ENCODE measurements at places on chromosomes 1 and 21.

DNA sequence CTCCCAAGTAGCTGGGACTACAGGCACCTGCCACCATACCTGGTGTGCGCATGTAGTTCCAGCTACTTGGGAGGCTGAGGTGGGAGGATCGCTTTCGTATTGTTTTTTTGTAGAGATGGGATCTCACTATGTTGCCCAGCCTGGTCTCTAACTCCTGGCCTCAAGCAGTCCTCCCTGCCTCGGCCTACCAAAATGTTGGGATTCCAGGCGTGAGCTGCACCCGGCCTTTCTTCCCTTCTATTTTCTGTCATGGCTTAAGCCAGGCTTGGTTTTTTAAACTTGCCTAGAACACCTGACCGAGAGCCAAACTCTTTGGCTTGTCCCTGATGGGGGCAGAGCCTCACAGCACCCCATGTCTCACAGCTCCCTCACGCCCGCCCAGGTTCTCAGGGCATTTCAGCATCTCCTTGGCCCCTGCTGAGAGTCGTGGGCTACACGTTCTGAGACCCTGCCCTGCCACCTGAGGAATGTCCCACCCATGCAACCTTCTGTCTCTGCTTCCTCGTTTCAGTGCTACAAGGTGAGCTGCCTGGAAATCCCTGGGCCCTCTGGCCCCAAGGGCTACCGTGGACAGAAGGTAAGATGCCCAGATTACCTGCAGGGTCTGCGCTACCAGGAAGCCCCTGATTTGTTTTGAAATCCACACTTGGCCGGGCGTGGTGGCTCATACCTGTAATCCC, 15.7 kb downstream of the COL6A2 start:
- DNase-seq = no peak

DNA sequence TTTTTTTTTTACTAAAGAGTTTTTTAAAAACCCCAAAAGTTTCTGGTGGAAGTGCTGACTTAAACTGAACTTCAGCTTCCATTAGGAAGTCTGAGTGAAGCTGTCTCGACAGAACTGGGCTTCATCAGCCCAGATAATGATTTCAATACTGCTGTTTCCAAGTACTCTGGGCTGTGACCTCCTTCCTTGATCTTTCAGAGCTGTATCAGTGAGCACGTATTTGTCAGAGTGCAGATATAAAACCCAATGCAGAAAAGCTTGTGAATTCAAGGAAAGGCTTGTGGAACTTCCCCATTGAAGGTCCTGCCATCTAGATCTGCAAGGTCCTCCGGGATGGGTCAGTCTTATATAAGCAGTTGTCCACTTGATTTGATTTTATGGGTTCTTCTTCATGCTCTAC, 50.1 kb upstream of the RGS21 start:
- DNase-seq = no peak

- DNase-seq = no peak
These were observed 253.2 kb downstream of the CRB1 start for GRCh38 chr1:197521118-197521739.

GRCh38 chr1:162293073-162293692, 83.5 kb downstream of the SPATA46 start:
- no peak for DNase-seq

- peak; percentile 65 for DNase-seq
These were observed at the start of gene RUNX1 for GRCh38 chr21:35048706-35049617. TSS of gene RUNX1 (minus strand) at chr21:35049302.

DNA sequence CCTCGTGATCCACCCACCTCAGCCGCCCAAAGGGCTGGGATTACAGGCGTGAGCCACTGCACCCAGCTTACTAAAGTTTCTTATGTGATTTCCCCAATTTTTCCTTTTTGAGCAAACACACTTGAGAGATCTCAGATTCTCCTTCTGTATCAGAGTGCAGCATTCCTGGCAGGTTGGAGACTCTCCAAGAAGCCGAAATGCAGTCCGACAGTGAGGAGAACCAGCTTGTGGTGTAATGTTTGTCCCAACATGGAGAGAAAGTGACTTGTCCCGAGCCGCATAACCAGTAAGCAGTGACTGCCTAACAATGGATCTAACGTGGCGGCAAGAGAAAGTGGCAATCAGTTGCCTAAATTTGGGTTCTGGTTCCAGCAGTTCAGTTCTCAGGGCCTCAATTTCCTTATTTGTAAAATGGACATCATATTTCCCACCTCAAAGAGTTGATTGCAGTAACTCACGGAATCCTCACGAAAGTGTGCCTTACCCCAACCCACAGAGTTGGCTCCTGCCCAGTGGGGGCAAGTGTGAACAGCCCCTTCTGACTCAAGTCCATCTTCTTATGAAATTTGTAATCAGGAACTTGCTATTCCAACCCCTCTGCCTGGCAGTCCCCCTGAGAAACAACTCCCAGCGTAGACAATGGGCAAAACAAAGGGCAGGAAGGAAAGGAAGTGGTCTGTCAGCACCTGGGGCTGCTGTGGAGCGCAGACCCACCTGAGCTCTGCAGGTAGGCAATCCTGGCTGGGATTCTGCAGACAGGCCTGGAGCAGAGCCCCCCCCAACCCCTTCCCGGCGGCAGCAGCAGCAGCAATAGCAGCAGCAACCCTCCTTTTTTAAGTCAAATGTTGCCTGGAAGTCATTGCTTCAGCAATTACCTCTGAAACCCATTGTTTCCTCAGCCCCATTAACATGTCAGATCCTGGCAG, 223.6 kb upstream of the POU3F1 start:
- DNase-seq = no peak

DNA sequence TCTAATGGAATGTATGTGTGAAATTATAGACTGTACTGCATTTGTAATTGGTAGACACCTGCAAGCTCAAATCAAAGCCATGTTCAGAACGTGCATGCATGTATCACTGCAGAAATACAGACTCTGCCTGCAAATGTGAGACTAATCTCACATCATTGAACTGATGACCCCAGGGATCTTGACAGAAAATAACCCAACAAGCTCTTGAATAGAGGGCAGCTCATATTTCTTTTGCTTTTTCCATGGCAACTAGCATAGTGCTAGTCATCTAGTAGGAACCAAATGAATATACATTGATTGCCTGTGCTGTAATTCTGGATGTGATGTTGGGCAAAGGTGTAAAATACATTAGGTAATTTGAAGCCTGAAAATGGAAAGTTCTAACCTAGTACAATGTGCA, 62.4 kb downstream of the PTPRC start:
- no peak for DNase-seq

DNA sequence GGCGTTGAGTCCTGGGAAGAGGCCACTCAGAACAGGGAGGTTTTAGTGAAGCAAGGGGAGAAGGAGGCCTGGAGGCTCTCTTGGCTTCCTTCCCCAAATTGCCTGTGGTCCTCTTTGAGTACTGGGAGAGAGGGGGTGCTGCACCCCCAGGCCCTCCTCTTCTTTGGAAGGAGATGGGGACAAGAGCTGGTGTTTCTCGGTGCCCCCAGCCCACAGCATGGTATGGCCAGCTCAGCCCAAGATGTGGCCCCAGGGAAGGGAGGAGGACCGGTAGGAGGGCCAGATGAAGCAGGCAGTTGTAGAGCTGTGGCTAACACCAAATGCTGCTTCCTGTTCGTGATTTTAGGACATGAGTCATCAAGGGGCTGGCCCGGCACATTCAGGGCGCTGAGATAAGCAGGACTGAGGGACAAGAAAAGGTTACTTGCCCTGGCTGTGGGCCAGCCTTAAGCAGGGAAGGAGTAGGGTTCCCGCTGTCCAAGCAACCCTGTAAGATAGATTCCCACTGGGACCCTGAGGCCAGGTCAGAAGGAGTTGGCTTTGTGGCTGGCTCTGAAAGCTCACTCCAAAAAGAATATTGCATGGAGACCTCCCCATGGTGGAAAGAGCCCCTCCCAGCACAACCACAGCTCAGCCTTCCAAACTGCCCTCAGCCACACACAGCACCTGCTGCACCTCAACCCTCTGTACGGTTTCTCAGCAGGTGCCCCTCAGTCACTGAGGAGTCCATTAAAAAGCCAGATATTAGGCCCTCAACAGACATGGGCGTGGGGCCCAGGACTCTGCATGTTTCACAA, 4.9 kb upstream of the TNFRSF1B start:
- peak; percentile 78 for DNase-seq

GRCh38 chr1:223642237-223642636, 23.3 kb downstream of the CAPN8 start:
- DNase-seq = no peak

GRCh38 chr1:2003541-2004131, at the start of gene CFAP74:
TSS of gene CFAP74 (minus strand) at chr1:2003786. CDS start at chr1:1990956, 12,830 bp downstream.
- no peak for DNase-seq

GRCh38 chr1:204408074-204408507, 3.5 kb downstream of the PPP1R15B start:
- peak; percentile 59 for DNase-seq

DNA sequence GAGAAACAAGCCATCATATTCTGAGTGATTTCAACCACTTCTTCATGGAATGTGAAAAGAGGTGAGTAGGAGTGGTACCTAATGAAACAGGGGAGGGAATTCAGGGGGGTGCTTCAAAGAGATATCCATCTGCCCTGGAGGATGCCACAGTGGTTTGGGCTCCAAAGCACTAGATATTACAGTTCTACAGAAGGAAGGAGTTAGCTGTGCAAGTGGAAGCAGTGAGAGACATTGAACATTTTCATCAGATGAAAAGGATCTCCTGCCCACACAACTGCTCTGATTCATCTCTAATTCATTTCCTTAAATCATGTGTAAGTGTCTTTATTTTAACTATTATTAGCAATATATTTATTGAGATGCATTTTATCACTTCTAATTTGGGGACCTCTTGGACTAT, 2.8 kb upstream of the RGS5 start:
- DNase-seq = no peak

- DNase-seq = peak; percentile 33
These were observed 133.8 kb downstream of the ZSCAN20 start for GRCh38 chr1:33606272-33606671.

DNA sequence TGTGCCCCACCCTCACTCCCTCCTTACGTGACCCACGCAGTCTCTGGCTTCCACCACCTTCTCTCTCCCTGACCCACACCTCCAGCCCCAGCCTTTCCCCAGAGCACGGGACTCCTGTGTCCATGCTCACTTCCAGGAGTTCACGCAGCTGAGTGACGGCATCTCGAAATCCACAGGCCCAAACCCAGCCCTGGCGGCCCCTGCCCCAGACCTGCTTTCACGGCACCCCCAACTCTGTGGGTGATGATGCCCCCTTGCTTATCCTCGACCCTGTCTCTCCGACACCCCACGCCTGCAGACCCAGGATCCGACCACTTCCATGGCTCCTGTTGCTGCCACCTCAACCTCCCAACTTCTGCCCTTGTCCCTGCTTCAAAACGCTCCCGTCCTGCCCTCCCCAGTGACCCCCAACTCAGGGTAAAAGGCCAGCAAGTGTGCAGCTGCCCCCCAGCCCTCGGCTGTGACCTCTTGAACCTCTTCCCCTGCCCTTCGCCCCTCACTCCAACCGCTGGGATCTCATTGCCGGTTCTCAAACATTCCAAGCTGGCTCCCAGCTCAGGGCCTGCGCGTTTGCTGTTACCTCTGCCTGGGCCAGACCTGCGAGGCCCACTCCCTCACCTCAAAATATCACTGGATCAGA, 30.4 kb upstream of the LAPTM5 start:
- DNase-seq = no peak

DNA sequence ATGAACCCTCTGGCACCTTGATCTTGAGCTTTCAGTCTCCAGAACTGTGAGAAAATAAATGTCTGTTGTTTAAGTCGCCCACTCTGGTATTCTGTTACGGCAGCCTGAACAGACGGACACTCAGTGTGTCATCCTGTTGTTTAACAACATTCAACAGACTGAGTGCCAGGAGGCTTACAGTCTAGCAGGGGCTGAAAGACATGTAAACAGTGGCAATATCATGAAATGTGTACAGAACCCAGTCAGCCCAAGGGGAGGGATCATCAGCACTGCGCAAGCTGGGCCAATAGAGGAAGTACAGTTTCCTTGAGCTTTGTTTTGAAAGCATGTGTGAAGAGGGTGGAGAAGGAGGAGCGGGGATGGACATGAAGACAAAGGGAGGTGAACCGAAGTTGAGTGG, 13.6 kb downstream of the DIP2A start:
- DNase-seq = no peak

GRCh38 chr1:111222308-111223125, 5.0 kb upstream of the CHI3L2 start:
- DNase-seq = peak; percentile 39

- no peak for DNase-seq
These were observed 118.1 kb upstream of the POGK start for GRCh38 chr1:166721145-166721544.

DNA sequence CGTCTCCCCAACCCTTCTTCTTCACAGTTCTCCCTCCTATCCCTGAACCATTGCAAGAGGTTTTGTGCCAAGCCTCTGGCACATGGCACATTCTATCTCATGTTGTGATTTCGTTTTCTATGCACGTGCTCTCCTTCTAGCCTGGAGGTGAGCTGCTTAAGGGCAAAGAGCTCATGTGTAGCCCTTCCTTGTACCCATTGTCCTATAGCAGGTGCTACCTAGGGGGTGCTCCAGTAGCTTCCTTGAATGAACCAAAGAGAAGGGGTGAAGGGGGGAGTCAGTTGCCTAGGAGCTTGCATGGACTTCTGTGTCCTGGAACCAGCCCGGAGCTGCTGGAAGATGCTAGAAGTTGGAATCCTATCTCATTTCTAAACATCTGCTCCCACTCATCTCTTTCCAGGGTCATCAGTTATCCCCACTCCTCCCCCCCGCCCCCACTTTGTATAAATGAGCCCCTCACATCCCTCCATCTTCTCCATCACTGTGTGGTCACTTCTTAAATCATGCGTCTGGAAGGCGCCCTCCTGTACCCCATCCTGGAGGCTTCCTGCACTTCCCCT, 535 bp upstream of the DISC1 start:
- DNase-seq = no peak

GRCh38 chr21:46245213-46245915, 16.8 kb upstream of the LSS start:
- DNase-seq = no peak

DNA sequence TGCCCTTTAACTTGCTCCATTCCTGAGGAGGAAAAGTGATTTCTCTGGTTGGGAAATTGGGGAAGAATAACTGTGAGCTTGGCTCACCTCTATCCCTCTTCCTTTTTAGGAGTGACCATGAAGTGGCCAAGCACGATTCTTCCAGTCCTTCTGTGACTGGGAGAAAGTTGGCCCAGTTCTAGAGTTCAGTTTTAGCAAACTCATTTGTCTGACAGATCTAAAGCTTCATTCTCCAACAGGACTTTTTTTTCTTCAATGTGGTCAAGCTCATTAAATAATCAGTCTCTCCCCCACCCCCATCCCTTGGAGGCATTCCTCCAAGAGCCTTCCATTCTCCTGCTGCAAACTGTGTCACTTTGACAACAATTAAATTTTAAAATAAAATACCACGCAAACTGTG, 6.4 kb upstream of the AGL start:
- DNase-seq = no peak

- DNase-seq = no peak
These were observed 28.3 kb downstream of the GPR157 start for GRCh38 chr1:9100471-9101043.

DNA sequence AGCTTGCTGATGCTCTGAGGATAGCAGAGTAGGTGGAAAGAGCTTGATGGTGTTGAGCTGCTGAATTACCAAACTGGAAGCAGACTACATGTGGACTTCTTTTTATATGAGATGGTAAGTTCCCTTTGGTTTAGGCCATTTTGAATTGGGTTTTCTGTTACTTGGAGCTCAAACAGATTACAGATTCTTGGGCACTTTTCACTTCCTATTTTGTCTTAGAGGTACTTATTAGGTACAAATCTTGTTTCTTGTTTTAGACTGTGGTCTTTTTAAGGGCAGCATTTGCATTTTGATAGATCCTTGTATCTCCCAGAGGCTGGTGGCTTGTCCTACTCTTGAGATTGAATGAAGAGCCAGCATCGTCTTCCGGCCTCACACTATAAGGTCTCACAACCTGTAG, 70.2 kb downstream of the GADD45A start:
- DNase-seq = no peak

- DNase-seq = no peak
These were observed 251.2 kb downstream of the ZNF326 start for GRCh38 chr1:90246069-90246468.

GRCh38 chr1:109193653-109194590, 19.8 kb upstream of the SARS1 start:
- no peak for DNase-seq
